ENCODE measurements at places on chromosomes 4 and X. TPM values are rescaled to one million over a fixed set of nuclear protein-coding genes. Genes with fewer than 3 reads are reported as not detected.

Gene USP51
- 9.0 TPM for total RNA-seq

Gene SRPX
- total RNA-seq = 139 TPM

DNA sequence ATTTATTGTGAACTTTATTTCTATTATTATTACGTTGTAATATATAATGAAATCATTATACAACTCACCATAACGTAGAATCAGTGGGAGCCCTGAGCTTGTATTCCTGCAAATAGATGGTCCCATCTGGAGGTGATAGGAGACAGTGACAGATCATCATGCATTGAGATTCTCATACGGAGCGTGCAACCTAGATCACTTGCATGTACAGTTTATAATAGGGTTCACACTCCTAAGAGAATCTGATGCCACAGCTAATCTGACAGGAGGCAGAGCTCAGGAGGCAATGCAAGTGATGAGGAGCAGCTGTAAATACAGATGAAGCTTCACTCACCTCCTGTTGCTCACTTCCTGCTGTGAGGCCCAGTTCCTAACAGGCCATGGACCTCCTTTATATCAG, 2170.2 kb downstream of the PCDH7 start:
- no peak for DNase-seq

DNA sequence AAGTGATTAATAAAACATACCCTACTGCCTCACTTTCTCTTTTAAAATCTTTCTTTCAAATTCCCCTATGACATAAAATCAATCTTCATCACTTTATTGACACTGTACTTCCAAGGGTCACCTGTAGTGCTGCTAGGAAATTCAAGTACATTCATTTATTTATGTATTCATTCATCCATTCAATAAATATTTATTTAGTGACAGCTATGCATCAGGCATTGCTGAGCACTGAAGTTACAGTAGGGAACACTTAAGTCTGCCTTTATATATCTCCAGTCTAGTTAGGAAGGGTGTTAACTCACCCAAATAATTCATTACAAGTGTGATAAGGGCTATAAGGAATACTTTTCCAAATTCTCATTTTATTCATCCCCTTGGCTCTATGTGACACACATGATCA, 2.3 kb downstream of the SYTL5 start:
- no peak for DNase-seq

DNA sequence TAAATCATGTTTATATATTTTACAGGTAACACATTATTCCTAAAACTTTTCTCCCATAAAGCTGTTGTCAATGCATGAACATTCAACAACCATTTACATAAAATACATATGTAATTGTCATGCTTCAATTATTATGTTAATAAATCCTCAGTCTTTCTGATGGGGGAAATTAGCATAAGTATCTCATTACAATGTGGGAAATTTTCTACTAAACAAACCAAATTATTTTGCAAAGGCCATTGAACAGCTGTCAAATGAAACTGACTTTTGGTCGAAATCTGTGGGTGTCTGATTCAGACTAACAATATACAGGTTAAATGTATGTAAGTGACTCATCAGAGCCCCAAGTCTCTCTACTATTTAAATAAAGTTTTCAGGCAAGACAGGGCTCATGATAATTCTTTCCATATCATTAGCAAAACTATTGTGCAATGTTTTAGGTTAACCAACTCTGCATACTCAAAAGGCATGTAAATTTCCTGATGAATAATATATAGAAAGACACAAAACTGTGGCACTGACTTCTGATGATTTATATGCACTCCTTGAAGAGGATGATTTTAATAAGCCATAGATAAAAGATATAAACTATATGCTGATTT, 795.3 kb upstream of the AADAT start:
- DNase-seq = no peak

GRCh38 chr4:156779774-156780173, 191.8 kb downstream of the PDGFC start:
- no peak for DNase-seq

DNA sequence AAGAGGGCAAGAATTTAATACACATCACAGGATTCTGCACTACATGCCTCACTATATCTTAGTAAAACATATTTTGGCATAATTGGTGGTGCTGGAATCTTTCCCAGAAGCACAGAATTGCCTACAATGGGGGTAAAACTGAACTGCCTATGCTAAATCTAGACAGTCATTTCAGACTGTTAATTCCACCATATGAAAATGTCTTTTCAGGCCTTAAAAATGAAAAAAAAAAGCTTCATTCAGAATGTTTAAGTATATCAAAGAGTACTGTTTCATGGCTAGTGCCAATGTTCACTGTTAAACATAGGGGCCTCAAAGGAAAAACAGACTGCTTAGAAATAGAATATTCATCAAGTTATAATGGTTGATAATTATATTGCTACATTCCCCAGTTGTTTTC, 797.0 kb downstream of the PCDH19 start:
- no peak for DNase-seq

DNA sequence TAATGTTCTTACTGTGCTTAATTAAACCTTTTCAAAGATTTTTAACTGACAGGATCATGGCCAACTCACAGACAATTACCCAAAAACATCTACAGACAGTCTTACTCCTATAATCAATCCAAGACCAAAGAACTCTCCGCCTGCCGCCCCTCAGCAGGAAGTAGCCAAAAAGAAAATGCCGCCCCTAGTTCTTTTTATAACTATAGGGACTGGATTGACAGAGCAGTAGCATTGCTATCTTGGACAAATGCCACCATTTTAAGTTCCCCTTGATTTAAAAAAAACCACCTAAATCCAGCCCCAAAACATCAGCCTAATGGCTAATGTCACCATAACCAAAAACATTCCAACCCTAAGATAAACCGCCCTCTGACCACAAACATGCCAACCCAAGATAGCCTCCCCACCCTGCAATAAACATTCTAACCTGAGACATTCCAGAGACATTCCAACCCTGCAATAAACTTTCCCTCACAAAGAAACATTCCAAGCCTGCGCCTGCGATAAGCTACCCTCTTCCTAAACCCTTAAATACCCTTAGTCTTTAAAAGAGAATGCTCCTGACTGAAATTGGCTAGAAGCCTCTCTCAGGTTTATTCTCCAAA, 77.0 kb downstream of the COQ2 start:
- no peak for DNase-seq

GRCh38 chr4:109912706-109913595, at the start of gene EGF:
Gene EGF (plus strand): TSS chr4:109912883. CDS start chr4:109913336, 453 bp downstream.
- DNase-seq = no peak

Gene WDR44
- total RNA-seq = 5.9 TPM

GRCh38 chrX:2320580-2321327, 180.0 kb downstream of the DHRSX start:
- no peak for DNase-seq

- DNase-seq = no peak
Observed at GRCh38 chr4:92455329-92455839, 151.6 kb downstream of the GRID2 start.

Gene MPP1
- 65.3 TPM for total RNA-seq

Gene ASMTL
- total RNA-seq = 27.1 TPM

Gene TCEAL1
- 4.9 TPM for total RNA-seq

Gene FATE1
- not detected for total RNA-seq

Gene SNCA
- not detected for total RNA-seq

DNA sequence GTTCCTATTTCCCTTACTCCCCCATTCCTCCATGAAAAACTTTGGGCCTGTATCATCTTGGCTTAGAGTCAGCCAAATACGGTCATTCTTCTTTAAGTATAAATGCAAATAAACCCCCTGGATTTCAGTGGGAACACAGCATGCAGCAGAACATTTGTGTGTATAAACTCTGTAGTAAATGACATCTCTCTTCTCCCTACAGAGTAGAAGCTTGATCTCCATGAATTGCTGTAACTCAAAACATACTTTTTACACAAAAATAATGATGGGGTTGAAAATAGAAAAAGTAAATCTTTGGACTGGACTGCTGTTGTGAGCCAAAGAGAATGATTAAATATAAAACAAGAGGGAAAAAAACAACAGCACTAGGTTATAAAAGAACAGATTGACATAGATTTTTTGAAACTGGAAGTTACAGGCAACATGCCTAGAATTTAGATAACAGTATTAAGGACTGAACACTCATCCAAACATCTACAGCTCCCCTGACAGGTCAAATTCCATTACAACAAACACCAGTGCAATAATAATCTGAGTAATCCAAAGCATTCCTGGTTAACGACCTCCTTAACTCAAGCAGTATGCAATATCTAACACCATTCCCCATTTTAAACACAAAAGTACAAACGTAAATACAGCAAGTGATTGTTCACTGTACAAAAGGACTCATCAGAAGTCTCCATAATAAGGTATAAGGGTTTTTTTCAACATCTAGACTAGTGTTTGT, 30.7 kb downstream of the TSPAN5 start:
- DNase-seq = no peak

Gene ARSH
- total RNA-seq = not detected

- no peak for DNase-seq
Observed at GRCh38 chrX:39605183-39605582, 492.6 kb downstream of the BCOR start.

Gene CLDN34
- not detected for total RNA-seq

DNA sequence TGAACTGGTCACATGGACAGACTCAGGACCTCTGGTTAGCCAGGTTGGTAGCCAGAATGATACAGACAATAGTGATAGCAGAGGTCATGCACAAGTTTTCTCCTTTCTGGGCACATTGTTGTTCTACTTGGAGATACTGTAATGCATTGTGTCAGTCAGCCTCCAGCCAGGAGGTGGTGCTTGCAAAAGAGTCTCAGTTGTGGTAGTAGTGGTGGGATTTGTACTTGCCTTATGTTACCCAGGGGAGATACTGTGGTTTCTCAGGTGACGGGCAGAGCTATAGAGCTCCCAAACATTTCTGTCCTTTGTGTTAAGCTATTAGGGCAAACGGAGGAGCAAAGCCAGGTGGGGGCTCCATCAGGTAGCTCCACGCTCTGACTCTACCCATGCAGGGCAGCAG, 190.5 kb downstream of the STPG2 start:
- DNase-seq = no peak

Gene CCDC149
- total RNA-seq = 8.7 TPM

- DNase-seq = no peak
Observed at GRCh38 chr4:657338-657833, 16.7 kb downstream of the ATP5ME start.

GRCh38 chr4:128682942-128683666, 126.4 kb upstream of the JADE1 start:
- no peak for DNase-seq

Gene TMEM192
- total RNA-seq = 15.4 TPM

Gene GPR34
- 1.5 TPM for total RNA-seq

DNA sequence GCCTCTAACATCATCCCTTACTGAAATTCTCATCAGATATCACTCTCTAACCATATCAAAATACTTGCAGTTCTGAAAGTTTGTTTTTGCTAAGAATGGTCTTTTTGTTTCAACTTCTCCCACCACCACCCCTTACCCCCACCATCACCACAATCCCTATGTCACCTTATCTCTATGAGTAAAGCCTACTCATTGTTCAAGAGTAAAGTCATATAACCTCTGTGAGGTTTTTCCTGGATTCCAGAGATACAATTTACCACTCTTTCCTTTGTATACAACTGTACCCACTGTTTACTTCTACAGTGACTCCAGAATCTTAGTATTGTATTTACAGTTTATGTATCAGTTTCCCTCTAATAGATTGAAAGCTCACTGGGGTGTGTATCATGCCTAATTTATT, 158.0 kb upstream of the PCDH10 start:
- DNase-seq = no peak

DNA sequence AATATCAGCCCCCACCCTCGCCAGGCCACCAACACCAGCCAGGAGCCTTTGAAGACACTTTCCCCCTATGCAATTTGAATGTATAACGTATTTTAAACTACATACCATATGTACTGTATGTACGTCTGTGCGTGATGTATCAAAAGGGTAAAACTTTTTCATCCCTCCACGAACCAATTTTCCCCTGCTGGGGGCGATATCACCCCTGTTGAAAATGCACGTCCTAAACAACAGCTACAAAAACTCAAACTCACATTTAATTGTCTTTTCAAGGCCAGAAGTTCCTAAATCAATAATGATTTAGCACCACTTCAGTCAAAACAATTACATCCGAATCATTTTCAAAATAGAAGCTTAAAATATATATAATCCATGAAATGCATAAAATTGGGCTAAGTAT, 1.4 kb downstream of the VEGFD start:
- DNase-seq = no peak

DNA sequence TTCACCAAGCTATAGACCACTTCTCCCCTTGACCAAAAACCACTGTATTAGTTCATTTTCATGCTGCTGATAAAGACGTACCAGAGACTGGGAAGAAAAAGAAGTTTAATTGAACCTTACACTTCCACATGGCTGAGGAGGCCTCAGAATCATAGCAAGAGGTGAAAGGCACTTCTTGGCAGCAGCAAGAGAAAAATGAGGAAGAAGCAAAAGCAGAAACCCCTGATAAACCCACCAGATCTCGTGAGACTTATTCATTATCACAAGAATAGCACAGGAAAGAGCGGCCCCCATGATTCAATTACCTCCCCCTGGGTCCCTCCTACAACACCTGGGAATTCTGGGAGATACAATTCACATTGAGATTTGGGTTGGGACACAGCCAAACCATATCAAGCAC, 97.8 kb downstream of the DOCK11 start:
- no peak for DNase-seq

GRCh38 chrX:71998836-71999509, 88.3 kb downstream of the NHSL2 start:
- DNase-seq = no peak

DNA sequence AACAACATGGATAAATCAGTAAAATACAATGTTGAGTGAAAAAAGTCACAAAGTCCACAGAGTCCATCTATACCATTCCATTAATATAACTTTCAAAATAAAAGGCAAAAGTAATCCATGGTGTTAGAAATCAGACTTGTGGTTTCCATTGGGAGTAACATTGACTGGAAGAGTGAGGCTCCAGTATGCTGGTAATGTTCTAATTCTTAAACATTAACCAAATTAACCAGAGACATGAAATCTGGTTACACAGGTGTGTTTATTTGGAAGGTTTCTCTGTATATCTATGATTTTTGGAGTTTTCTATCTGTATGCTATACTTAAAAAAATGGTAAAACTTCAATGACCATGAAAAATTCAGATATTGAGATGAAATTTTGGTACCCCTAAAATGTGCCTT, 42.6 kb downstream of the SULT1B1 start:
- DNase-seq = no peak

Gene UGT2B15
- total RNA-seq = 0.21 TPM

Gene TIGD4
- total RNA-seq = not detected

DNA sequence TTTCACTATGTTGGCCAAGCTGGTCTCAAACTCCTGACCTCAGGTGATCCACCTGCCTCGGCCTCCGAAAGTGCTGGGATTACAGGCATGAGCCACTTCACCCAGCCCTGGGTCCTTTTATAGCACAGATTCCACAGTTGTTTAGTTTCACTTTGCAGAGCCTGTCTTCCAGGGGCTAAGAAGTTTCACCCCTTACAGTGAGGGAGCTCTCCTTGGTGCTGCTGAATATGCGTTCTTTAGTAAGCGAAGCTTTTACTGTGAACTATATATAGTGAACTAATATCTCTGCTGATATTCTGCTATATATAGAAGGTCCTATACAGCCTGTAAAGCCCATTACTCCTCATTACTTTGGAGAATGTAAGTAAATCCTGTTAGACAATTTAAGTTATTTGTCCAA, 4.2 kb downstream of the TCEAL6 start:
- no peak for DNase-seq

GRCh38 chr4:181416966-181417365, 826.2 kb upstream of the TENM3 start:
- no peak for DNase-seq

Gene PDE6B
- total RNA-seq = not detected

All from ascending aorta (tissue), 2 donors.